Right cardiac atrium (tissue), 5 donors: ENCODE measurements at places on chromosomes 11 and 22.

DNA sequence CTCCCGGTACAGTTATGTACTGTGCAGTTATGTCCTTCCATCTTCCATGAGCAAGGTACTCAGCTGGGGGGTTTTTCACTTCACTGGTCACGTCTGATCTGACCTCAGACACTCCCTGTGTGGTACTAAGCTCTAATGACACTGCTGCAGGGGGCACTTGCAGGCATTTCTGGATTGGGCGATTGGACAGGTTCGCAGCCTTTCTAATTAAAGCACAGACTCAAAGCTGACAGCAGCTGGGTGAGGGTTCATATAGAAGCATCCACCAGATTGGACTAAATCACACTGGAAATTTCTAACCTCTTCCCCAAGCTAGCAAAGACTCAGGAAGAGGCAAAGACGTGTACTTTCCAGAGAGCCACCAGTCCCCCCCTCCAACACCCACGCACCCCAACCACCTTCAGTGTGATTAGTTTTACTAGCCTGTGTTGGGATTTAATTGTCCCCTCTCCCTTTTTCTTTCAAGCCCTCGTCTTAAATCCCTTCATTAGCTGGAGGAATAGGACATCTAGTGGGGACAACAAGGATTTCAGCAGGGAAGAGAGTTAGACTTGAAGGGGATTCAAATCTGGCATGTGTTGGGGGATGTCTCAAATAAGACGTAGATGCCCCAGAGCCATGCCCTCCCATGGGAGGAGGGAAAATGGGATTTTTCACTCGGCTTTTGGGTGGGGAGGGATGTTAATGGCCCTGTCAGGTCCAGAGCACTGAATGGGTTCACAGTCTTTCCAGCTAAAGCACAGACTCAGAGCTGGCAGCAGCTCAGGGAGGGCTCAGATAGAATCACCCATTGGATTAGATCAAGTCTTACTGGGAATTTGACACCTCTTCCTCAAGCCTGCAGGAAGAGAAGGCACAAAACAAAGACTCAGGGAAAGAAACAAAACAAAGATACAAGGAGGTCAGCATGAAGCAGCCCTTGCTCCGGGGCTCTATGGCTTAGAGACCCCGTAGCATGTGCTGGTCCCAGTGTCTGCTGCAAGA is 10.9 kb downstream of the INS start:
- DNase-seq, result no peak

DNA sequence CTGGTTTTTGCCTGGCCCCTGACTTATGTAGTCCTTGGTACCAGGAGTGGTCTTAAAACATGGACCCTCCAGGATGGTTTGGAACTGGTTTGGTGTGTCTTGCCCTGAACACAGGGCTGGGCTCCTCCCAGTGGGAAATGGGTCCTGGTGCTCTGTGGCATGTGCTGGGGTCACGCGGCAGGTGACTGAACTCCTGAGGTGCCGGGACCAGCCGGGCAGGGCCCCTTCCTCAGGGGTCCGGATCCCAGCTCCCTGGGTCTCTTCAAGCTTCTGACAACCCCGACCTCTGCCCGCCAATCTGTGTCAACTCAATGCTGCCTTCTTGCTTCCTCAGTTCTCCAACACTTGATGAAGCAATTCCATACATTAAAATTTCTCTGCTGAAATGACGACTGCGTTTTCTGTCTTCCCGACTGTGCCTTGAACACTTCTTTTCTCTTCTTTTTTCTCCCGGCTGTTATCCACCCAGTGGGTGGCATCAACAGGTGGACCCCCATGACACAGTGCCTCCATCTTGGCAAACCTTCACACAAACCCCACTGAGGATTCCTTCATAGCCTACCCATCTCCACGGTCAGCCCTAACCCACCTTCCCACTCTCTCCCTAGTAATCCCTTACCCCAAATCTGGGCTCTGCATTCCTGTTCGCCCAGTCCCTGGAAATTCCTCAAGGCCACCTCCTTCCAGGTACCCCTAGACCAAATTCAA is 4.4 kb downstream of the IFT27 start:
- no peak for DNase-seq

DNA sequence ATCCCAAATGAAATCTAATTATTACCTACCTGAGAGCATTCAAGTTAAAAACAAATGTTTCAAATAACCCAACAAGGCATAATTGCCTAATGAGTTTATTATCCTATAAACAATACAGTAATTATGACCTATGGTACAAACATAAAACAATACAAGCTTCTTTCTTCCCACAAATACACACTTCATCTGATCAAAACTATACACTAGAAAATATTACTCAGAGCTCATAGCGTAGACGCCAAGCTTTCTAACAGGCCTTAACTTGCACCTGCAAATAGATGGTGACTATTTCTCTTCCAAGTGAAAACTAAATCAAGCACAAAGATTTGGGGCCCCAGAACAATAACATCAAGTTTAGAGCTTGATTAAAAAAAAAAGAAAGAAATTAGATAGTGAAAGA is 78.1 kb downstream of the SOX6 start:
- DNase-seq, result no peak

DNA sequence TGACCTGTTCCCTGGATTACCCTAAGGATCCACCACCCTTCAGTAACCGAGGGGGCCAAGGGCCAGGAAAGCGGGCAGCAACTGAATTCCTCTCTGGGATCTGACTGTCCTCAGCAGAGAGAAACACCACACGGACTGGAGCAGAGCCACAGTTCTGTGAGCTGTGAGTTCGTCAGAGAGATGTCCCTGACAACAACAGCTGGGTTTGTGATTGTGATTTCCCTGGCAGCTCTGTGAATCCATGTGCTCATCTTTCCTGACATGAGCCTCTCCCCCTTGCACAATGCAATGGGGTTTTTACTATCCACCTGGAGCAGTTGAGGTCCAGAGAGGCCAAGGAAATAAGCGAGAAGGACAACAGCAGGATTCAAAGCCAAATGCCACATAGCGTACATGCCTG is 69.4 kb upstream of the AMPD3 start:
- DNase-seq, result peak; percentile 66

- no peak for DNase-seq
Observed at GRCh38 chr22:46019351-46019750, 42.4 kb upstream of the WNT7B start.

GRCh38 chr22:43550672-43551071 is 138.9 kb downstream of the MPPED1 start:
- DNase-seq, result no peak

DNA sequence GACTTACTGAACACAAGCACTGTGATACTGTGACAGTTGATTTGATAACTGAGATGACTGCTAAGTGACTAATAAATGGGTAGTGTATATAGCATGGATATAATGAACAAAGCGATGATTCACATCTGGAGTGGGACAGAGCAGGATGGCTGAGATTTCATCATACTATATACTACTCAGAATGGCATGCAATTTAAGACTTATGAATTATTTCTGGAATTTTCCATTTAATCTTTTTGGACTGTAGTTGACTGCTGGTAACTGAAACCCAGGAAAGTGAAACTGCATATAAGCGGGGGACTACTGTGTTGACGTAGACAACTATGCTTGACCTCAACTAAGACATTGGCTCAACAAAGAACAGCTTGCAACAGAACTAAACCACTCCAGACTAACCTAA is 20.0 kb upstream of the NUCB2 start:
- DNase-seq, result no peak

GRCh38 chr11:61855939-61856680 is 28.0 kb downstream of the FADS2 start:
- no peak for DNase-seq

DNA sequence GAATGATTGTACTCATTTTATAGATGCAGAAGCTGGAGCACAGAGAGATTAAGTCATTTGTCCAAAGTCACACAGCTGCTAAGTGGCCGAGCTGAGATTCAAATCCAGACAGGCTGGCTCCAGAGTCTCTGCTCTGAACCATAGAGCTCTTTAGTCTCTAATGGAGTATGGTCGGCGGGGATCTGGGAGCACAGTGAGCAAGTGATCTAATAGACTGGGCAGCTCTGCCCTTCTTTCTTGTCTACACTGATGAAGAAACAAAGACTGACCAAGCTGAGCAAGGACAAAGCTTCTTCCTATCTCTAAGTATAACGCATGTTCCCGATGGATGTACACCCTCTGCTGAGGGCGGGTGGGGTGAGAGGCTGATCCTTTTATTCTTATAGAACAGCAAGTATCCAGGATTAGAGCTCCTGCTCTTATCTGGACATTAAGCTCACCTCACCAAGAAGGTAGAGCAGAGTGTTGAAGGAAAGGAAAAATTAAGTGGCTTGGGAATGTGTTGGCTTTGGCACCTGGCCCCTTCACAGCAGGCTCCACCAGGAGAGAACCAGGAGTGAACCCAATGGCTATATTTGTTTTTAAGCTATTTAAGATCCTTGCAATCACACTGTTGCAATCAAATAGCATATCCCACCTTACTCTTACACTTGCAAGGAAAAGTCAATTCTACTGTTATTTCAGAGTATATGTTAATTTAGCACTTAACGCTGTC is 68.7 kb downstream of the ETS1 start:
- peak; percentile 18 for DNase-seq

- DNase-seq, result no peak
Observed at GRCh38 chr11:96524475-96524874, 134.7 kb downstream of the JRKL start.

GRCh38 chr11:1092919-1093318 is 18.2 kb downstream of the MUC2 start:
- peak; percentile 6 for DNase-seq

GRCh38 chr11:43401252-43401651 is 42.5 kb downstream of the TTC17 start:
- no peak for DNase-seq

- DNase-seq, result peak; percentile 59
Observed at GRCh38 chr11:57288771-57289579, 35.8 kb downstream of the TNKS1BP1 start.

DNA sequence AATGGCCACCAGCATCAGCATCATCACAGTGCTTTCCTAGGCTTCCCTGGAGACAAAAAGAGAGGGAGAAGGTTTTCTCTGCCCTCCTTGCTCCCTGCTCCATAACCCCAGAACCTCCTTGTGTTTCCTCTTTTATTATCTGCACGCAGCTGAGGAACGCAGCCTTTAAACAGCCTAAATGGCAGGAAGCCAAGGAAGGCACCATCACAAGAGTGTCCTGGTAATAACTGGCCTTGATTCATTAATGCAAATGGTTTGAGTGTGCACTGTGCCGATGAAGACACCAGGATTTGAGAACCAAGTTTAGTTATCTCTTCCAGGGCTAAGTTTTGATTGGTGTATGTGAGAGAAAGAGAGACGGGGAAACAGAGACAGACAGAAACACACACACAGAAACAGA is 29.4 kb upstream of the DRD2 start:
- no peak for DNase-seq

GRCh38 chr11:86116386-86116726 is 47.5 kb upstream of the PICALM start:
- no peak for DNase-seq

- no peak for DNase-seq
Observed at GRCh38 chr11:86818462-86819192, 18.3 kb downstream of the PRSS23 start.

GRCh38 chr11:88535266-88535665 is 197.7 kb upstream of the CTSC start:
- no peak for DNase-seq

DNA sequence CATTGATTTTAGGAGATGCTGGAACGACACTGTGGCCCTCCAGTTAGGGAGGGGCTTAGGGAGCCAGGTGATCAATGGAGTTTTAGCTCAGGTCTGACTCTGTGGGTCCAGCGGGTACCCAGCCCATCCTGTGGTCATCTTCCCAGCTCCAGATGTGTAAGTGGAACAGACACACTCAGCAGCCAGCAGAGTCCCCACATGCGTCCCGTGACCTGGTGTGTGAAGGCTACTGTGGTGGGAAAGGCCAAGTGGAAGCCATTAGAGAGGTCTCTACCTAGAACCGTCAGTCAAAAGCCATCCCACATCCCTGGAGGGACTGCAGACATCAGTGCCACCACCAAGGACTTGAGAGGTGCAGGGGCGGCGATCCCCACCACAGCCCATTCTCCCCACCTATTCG is 19.9 kb upstream of the CD81 start:
- DNase-seq, result no peak

- no peak for DNase-seq
Observed at GRCh38 chr11:115452241-115452640, 52.0 kb downstream of the CADM1 start.

DNA sequence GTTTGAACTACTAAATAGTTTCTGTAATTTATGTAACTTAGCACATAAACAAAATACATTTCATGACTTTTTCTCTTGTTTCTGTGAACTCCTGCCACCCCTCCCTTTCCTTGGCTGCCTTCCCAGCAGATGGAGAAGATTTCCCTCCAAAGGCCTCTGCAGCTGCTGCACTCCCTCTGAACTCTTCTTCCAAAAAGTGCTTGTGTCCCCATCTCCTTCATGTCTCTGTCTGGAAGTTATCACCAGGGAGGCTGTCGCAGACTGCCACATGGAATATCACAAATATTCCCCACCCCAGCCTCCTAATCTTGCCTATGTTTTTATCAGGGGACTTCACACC is 1068.3 kb downstream of the OPCML start:
- DNase-seq, result no peak

- DNase-seq, result no peak
Observed at GRCh38 chr11:106684944-106685343, 333.3 kb downstream of the GUCY1A2 start.

GRCh38 chr11:8654503-8654902 is 28.0 kb downstream of the TRIM66 start:
- no peak for DNase-seq
